Left cardiac atrium (tissue), 4 donors: ENCODE measurements at places on chromosomes 11 and 22. TPM values are rescaled to one million over a fixed set of nuclear protein-coding genes. Genes with fewer than 3 reads are reported as not detected.
A peak's percentile ranks its signal among the peaks of the same experiment; 100 is the strongest.

- DNase-seq = no peak
Measured at GRCh38 chr22:48282804-48283203, 1520.4 kb downstream of the TBC1D22A start.

DNA sequence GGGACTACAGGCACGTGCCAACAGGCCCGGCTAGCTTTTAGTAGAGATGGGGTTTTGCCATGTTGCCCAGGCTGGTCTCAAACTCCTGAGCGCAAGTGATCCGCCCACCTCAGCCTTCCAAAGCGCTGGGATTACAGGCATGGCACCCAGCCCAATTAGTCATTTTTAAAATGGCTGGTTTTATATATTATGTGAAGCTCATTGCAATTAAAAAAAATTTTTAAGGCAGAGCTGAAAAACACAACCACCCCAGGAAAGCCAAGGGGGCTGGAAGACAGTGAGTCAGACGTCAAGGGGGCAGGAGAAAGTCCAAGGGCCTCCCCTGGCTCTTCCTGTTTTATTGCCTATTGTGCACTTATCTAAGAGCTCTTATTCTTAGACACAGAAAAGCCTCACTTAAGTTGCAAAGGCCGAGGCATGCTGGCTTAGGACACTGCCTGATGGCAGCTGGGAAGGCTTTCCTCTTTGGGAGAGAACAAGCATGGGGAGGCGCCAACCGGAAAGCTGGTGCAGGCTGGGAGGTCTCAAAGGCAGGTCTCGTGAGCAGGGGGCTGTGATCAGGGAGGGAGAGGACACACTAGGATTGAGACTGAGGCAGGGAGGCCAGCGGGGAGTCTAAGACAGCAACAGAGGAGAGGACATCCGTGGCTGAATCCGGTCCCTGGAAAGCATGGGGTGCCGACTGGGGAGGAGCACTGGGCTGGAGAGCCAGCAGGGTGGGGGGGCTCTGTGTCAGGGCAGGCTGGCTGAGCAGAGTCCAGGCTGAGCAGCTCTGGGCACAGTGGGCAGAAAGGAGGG is 11.1 kb upstream of the OSM start:
- peak; percentile 51 for DNase-seq

DNA sequence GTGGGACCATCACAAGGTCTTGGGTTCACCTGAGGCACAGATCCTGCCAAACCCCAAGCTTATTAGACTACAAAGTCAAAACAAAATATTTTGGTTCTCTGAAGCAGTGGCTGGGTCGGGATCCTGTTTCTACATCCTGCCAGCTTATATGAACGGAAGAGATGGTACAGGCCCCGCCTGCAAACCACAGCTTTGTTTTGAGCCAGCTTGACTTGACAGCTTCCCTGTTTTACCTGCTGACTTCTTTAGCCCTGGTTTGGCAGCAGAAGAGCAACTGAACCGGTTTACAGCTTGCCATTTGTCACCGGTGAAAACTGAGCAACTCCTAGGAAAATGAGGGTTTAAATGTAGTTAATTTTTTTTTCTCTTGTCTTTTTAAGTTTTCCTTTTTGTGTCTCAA is 11.4 kb downstream of the PACS1 start:
- peak; percentile 45 for DNase-seq

DNA sequence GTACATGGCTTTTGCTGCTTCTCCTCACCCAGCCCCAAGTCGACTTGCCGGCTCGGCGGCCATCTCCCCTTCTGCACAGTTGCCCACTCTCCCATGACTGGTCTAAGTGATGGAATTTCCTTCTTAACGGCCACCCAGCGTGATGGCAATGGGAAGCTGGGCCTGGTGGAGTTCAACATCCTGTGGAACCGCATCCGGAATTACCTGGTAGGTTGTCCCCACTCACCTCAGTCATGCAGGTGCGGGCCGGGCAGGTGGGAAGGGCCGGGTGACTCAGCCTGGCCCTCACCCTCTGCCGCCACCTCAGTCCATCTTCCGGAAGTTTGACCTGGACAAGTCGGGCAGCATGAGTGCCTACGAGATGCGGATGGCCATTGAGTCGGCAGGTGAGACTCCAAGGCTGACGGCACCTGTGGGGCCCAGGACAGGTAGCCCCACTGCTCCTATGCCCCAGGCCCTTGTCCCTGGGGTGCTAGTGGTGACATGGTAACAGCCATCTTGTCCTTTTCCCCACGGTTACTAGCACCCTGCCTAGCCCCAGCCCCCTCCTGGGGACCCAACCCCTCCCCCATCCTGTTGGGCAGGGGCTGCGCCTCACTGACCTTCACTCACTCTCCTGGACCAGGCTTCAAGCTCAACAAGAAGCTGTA is 28.1 kb downstream of the CAPN1 start:
- DNase-seq = no peak

DNA sequence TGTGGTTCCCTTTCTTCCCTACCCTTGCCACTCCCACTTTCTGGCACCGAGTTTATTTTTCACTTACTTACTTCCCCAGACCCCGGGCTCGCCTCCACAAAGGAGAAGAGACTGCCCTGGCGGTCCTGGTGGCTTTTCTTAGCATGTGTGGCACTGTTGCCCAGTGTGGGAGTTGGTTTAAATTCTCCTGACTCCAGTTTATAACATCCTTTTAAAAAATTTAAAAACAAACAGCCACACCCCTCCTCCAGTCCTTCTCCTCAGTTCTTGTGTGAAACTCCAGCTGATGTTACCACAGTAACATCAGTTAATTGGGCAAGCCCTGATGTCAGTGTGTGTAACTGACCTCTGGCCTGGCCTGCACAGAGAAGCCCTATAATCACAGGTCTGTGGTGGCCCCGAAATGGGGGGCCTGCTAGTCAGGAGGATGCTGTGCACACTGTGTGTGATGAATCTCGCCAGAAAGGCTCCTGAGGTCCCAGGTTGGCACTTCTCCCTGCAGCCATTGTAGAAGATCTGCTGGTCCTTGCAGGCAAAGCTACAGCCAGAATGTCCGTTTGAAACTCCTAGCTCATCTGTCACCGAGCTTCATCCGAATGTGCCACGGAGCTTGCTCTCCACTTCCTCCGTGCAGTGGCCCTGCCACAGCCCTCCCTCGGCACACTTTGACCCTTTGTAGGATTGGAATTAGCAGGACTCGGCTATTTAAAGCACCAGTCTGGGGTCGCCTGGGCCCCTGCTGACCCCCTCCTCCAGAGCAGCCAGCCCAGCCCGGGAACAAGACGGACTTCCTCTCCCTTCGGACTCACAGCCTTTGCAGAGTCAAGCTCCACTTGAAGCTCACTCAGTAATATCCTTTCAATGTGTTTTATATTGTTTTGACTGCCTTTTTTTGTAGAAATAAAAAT is 7.6 kb downstream of the YDJC start:
- no peak for DNase-seq

GRCh38 chr11:40023724-40024123 is 1435.7 kb downstream of the LRRC4C start:
- DNase-seq = no peak

GRCh38 chr22:39745789-39746188 is 147.8 kb downstream of the ENTHD1 start:
- no peak for DNase-seq

- DNase-seq = no peak
Measured at GRCh38 chr11:125228993-125229392, 64.4 kb downstream of the PKNOX2 start.

GRCh38 chr22:45961679-45962433 is 15.1 kb downstream of the WNT7B start:
- DNase-seq = no peak

- no peak for DNase-seq
Measured at GRCh38 chr11:61062181-61062930, 39.9 kb upstream of the CD5 start.

GRCh38 chr22:43555561-43556515 is 144.0 kb downstream of the MPPED1 start:
- DNase-seq = no peak

GRCh38 chr22:25012741-25013143 is 60.2 kb downstream of the KIAA1671 start:
- no peak for DNase-seq

DNA sequence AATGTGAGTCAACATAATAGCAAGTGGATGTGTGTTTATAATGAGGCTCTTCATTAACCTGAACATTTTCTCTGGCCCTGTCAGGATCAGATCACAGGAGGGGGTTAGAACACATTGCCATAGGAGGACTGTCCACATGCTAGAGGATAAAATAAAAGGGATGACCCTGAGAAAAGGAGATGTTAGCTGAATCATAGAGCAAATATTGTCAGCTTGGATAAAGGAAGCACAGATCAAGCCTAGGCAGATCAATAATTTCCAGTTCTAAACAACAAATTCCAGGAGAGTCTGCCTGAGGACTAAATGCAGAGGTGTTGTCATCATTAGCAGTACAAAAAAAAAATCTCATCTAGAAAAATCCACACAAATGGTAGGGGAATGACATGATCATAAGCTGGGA is 337.9 kb downstream of the LRRC4C start:
- DNase-seq = no peak

DNA sequence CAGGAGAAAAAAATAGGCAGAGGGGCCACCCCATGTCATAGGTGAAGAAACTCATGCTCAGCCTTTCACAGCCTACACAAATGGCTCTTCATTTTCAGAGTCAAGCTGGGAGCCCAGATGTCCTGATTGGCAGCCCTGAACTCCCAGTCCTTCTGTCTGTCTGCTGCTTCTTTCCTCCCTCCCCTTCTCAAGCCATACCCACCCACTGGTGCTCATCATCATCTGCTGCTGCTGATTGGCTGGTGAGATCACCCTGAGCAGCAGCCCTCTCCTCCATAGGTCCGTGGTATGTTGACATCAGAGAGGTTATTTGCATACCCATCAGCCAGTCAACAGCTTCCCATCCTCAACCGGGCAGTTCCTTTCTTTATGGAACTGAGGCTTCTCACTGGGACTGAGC is 46.1 kb upstream of the PRDM11 start:
- no peak for DNase-seq

GRCh38 chr11:7903940-7904339 is 27.1 kb downstream of the OR10A6 start:
- DNase-seq = no peak

GRCh38 chr11:46450846-46451477 is 59.4 kb upstream of the CHRM4 start:
- no peak for DNase-seq

DNA sequence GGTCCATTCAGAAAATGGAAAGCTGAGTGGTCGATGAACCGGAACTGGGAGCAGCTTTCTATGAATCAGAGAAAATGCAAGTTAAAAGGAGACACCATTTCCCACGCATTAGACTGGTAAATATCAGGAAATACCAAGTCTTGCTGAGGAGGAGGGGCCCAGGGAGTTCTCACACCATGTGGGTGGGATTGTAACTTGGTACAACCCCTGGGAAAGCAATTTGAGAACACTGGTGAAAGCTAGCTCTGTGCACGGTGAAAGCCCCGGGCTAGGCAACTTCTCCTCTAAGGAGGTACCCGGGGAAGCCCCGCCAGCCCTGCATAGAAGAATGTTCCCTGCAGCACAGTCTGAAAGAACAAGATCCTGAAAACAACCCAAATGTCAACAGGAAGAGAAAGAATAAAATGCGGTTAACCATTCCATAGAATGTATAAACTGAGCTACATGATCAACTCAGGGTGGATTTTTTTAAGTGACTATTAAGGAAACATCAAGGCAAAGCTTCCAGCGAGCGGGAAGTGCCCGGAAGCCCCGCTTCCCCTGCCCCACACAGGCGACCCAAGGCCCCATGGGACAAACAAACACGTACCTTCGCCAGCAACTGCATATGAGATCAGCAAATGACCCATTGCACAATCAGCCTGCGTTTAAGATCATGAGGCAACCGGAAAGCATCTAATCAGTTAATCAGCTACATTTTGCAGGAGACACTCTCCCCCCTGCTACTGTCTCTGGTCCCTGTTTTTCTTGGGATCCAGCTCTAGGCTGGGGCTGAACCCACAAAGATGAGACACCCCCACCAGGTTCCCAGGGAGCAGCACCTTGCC is 11.3 kb downstream of the SHANK2 start:
- no peak for DNase-seq

DNA sequence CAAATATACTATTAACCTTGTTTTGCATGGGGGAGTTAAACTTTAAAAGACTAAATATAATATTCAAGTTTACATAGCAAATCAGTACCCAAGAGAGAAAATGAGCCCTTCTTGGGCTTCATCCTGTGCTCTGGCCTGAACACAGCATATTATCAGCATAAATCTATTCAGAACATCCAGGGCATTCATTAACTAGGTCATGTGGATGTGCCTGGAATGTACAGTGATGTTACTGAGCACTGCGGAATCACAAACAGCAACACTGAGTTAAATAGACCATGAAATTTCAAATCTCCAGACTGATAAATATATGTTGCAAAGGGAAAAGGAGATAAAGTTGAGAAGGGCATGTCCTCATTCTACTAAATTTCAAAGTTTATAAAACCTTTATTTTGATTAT is 426.4 kb downstream of the AASDHPPT start:
- no peak for DNase-seq

GRCh38 chr11:16226245-16226644 is 130.1 kb downstream of the SOX6 start:
- peak; percentile 73 for DNase-seq

DNA sequence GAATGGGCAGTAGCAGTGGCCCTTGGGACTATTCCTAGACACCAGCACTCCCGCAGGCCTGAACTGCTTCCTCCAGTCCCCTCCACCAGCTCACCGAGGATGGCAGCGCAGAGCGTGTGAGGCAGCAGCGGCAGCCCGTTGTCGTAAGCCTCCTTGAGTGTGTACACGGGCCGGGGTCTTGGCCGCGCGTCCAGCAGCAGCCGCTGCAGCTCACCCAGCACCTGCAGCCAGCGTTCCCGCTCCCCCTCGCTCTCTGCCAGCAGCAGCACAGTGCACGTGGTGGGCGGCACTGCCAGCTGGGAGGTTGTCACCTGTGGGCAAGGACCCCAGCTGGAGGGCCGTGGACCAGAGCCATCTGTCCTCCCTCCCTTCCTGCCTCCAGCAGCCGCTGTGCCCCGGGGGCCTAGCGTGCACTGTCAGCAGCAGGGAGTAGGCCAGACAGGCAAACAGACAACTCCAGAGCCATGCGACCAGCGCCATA is 13.0 kb downstream of the CDC42BPG start:
- DNase-seq = no peak

DNA sequence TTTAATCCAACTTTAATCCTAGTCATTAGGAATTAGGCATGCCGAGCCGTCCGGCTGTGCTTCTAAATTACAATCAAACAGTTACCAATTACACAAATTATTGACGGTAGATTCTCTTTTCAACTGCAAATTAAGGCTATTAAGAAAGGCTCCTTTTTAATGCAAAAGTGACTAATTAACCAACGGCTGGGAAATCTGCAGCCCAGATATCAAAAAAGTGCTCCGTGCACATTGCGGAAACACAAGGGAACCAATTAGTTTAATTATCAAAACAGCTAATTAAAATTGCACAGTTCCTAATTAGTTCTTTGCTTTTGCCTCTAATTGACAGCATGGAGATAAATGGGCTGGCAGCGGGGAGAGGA is 19.4 kb upstream of the LMO1 start:
- no peak for DNase-seq

Gene CCDC87
- 0.18 TPM for total RNA-seq

Gene SIK2
- total RNA-seq = 24.3 TPM

Gene UPK3A
- total RNA-seq = 0.29 TPM

Gene GDPD4
- total RNA-seq = not detected

Gene CD248
- 43.8 TPM for total RNA-seq

Gene KMT2A
- 23.7 TPM for total RNA-seq

Gene C11orf16
- total RNA-seq = not detected
